ENCODE measurements at places on chromosomes 2 and 18. TPM values are rescaled to one million over a fixed set of nuclear protein-coding genes. Genes with fewer than 3 reads are reported as not detected.

The ERICH2 gene
- total RNA-seq, result not detected

The RAD51AP2 gene
- 0.11 TPM for total RNA-seq

The TRPM8 gene
- total RNA-seq, result not detected

The IMPACT gene
- total RNA-seq, result 19.8 TPM

The FOXD4L1 gene
- not detected for total RNA-seq

The FBLN7 gene
- total RNA-seq, result 0.54 TPM

The ESCO1 gene
- total RNA-seq, result 9.6 TPM

The MC5R gene
- not detected for total RNA-seq

- DNase-seq, result no peak
Observed at GRCh38 chr2:125398738-125399524, 1257.0 kb upstream of the GYPC start.

- DNase-seq, result no peak
Observed at GRCh38 chr2:60259781-60260180, 293.7 kb downstream of the BCL11A start.

DNA sequence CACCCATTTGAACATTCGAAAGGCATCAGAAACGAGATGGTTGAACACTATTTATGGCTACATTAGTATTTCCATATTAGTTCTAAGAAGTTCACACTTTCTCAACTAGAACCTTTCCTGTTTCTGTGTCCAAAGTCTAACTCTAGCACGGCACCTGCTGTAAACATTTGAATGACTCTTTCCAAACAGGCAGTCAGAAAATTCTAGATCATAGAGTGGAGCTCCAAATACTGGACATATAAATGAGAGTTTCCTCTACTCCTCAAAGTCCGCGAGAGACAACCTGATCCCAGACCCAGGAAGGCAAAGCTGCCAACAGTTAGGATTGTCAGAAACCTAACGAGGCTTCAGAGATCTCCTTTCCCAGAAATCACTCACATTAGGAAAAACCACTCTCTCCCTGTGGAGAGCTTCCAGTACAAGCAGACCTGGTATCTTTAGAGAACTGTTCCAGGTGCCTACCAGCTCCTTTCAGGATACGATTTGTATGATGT lies 10.6 kb downstream of the RND3 start:
- no peak for DNase-seq

DNA sequence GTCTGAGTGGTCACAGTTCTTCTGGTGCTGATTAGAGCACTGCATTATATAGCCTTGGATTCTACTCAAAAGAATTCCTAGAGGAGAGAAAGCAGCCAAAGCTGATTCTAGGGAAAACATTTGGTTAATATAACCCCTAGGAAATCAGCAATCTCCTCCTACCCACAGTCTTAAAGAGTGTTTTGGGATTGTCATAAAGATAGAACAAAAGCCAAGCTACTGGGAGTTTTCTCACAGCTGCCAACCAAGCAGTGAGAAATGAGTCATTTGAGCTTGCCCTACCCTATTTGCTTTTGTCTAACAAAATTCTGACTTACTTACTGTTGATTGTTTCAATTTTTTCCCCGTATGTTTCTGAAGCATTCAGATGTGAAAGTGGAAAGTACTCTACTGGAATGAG lies 469.3 kb downstream of the PLCL1 start:
- no peak for DNase-seq

GRCh38 chr2:122340246-122340645 lies 584.8 kb downstream of the TSN start:
- DNase-seq, result no peak

DNA sequence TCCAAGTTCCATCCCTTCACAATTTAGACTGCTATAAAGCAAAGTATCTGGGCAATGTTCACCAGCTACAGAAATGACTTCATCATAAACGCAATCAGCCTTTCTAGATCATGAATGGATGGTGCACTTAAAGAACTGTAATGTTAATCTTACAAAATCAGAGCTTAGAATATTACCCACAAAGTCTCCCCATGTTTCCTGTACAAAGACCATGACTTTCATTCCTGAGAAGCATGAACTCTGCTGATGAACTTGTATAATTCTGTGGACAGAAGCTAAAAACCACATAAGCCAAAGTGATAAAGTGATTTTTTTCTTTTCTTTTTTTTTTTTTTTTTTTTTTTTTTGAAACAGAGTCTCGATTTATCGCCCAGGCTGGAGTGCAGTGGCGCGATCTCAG lies 53.3 kb downstream of the C1D start:
- no peak for DNase-seq

DNA sequence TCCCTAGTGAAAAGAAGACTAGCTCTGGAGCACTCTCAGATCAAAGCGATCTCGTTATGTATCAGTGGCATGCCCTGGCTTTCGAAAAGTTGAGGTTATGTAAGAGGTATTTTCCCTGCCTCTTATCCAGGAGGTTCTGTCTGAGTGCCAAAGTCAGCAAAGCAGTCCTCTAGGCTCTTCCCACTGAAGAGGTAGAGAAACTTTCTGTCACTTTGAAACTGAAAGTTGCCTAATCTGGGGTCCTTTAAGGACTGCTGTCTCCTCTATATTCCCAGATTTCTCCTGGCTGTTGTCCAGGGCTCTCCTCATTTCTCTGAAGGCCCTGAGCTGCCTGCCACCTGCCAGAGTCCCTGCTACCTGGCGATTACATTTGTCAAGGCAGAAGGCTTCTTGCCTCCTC lies 96.3 kb downstream of the B3GNT2 start:
- no peak for DNase-seq

- DNase-seq, result peak; percentile 86
Observed at GRCh38 chr2:219230059-219230540, 494 bp downstream of the ANKZF1 start.

DNA sequence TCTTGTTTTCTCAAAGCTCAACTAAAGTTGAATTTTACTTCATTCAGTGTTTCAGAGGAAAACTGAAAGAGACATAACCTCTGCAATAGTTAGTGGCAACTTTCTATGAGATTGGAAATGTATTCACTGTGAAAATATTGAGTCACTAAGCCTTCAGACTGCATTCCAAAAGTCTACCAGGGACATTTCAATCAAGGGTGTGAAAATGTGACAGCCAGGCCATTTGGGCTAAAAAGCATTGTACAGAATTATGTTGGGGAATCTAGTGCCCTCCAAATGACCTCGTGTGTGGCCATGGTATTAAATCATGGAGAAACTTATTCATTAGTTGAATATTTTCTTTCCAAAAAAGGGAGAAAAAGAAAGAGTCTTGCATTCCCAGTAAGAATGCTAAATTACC lies 251.9 kb downstream of the GRB14 start:
- no peak for DNase-seq

DNA sequence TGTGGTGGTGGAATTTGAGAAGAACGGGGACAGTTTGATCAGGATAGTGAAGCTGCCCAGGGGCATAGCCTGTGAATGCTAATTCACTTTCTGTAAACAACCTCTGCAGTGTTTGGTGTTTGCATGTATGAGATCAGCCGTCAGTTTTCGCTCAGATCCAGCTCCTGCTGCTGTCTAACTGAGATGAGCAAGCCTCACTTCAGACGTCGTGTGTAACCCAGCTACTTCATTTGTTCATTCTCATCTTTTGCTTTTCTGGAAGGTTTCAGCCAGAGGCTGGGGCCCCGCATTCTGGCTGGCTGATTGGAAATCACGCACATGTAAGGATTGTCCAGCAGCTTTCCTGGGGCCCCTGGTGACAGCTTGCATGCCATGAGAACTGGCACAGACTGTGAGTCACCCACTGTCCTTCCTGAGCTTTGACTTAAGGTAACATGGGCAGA lies 48.9 kb downstream of the LDLRAD4 start:
- DNase-seq, result no peak

DNA sequence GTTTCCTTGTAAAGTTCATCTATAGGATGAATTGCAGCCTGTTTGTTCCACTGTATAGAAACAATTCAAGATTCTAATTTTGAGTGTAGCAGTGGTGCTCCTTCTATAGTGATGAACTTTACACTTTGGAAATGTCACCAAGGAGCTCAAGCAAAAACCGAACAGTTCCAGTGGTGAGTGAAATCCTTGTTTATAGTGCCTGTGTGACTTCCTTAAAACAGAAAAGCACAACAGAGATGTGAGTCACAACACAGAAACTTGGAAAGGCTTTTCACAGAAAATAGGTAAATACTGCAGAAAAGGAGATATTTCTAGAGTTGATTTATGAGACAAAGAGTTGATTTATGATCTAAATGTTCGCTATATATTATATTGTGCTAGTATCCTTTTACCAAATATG lies 482.0 kb downstream of the PTPRM start:
- DNase-seq, result no peak

DNA sequence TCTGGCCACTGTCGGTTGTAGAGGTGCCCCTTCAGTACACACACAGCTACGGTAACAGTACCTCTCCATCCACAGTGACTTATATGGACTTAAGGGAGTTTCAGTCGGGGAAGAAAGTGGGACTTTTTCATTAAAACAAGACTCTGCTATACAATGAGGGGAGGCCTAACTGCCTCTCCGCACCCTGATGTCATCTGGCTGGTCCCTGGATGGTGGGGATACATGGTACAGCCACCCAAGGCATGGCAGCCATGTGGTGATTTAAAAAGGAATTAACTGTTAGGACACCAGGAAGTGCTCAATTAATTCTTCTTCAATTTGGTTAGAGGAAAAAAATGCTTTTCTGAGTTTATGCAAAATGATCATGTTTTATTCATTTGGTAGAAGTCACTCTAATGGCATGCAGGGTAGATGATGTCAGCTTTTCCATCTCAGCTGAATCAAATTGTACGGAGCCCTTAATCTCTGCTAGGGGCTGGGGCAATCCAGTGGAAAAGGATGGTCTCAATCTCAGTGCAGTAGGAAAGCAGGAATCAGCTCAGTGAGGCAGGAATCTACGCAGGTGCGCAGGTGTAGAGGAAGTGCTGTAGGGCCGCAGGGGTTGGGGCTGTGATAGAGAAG lies 243.9 kb downstream of the PRKCE start:
- no peak for DNase-seq

DNA sequence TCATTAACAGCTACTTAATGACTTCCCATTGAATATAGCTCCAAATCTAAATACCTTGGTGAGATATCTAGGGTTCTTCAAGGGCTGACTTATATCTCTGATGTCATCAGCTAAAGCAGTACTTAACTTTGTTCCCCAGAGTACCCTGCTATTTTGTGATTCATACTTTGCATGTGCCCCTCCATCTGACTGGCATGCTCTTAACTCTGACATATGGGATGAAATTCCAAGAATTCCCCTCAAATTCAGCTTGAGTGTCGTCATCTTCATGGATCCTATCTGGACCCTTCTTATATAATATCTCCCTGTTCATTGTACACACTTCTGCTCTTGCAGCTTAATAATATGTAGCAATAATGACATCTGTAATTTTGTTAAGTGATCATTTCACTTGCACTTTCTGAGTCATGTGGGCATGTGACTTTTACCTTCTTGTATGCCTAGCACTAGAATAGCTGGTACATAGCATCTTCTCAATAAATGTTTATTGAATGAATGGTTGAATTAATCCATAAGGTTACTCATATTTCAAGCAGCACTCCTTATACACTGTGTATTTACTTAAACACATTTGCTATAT lies 172.9 kb downstream of the WDR7 start:
- DNase-seq, result no peak

DNA sequence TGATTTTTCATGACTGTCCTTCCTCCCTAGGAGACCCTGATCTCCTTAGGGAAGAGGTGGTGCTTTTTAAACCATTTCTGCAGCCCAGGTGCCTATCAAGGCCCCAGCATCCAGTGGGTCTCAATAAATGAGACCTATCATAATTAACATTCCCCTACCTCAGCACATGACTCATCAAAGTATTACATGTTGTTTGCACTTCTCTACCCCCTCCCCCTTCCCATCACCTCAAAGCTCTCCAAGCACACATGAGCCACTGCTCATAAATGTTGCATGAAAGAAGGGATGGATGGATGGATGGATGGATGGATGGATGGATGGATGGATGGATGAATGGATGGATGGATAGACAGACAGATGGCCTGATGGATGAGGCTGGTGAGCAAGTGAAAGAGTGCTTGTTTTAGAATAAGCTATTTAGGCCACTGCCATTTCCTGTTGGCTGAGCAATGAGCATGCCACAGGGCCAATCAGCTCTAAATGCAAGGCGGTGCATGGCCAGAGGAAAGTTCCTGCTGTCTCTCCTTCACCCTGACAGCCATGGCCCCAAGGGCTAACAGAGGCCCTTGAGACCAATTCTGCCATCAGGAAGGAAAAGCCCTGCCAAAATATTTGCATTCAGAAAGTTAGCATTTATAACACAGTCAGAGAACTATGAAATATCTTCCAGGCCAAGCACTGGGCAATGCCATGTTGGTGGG lies 20.9 kb upstream of the STEAP3 start:
- DNase-seq, result no peak

DNA sequence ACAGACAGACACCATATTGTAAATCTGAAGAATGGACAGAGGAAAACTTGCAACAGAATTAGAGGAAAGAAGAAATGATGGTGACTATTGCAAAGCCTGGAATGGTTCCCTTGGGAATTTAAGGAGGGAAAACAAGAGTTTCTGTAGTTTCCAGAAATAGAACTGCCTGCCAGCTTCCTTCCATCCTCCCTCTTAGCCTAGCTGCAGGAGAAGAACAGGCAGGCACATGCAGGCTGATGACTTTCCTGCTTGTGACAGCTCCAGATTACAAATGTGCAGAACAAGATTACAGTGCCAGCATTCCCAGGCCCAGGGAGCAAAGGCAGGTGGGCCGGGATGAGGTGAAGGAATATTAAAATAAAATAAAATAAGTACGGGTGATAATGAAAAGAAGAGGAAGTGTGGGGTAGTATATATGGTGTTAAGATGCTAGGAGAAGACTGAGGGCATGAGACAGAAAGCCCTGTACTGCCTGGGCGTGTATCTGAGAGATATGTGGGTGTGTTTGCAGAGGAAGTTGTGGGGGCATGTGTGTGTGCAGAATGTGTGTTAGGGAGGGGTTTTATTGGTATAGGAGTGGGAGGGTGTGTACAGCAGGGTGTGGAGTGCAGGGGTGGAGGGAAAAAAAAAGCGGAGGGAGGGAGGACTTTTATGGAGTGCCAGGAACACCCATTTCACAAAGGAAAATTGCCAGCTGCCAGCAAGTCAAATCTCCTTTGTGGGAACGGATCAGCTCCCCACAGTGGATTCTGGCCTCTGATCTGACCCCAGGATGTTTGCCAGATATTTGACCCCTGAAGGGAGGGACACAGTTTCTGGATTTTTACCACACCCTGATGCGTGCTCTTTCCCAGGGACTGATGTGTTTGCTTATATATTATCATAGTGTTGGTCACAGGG lies 43.9 kb upstream of the NEMP2 start:
- no peak for DNase-seq

DNA sequence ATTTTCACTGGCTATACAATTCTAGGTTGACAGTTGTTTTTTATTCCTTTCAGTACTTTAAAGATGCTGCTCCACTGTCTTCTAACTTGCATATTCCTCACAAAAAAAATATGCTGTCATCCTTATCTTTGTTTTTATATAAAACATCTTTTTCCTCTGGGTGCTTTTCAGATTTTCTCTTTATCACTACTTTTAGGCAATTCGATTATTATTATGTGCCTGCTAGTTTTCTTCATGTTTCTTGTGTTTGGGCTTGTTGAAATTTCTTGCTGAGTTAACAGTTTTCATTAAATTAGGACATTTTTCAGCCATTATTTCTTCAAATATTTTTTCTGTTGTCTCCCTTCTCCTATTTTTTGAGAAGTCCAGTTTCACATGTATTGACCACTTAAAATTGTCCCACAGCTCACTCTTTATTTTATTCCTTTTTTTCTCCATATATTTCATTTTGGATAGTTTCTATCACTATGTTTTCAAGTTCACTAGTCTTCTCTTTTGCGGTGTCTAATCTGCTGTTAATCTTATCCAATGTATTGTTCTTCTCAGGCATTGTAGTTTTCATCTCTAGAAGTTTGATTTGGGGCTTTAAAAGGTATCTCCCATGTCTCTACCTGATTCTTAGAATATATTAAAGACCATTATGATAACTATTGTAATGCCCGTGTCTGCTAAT lies 205.1 kb upstream of the SIX3 start:
- no peak for DNase-seq

GRCh38 chr18:61963705-61964104 lies 70.9 kb upstream of the RNF152 start:
- no peak for DNase-seq

Data from Right ventricle myocardium inferior (tissue), 1 donor.